ENCODE measurements at places on chromosomes 13 and 19.

- H3K27ac ChIP-seq, result no peak overlapping the region
- no peak for DNase-seq
- H3K36me3 ChIP-seq, result no peaks in the 10 kb centered on the region
- peaks cover 6% of the 10 kb centered on the region for H3K4me1 ChIP-seq
- no peak overlapping the region for H3K4me3 ChIP-seq
Measured at GRCh38 chr13:108525827-108526226, 103.6 kb upstream of the MYO16 start.

DNA sequence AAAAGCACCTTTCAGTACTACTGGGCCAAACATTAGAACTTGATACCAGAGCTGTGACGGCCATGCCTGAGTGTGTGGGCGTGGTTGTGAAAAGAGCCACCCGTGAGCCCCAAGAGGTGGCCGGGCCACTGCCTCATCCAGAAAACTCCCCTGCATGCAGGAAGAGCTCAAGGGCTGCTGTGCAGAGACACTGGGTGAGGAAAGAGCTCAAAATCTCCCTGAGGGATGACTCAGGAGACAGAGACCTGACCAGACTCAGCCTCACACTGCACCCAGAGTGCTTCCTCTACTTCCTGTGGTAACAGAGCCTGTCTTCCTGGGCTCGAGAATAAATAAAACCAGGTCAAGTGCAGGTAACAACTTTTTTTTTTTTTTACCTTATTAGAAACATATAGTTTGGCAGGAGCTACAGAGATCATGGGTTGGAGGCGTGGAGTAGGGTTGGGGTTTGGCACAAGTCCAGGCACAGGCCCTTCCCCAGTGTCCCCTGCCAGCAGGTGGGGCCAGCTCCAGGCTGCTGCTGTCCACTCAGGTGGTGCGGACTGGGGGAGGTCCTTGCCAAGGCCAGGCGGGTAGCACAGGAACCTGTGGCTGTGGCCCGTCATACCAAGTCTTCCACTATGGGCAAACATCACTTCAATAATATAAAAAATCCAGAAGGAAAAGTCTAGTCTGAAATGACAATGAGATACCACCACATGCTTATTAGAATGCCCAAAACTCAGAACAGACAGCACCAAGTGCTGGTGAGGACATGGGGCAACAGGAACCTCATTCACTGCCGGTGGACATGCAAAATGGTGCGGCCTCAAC is 25.5 kb downstream of the ELL start:
- DNase-seq, result no peak
- H3K27ac ChIP-seq, result no peak overlapping the region
- peaks cover 48% of the 10 kb centered on the region for H3K4me1 ChIP-seq
- H3K36me3 ChIP-seq, result no peaks in the 10 kb centered on the region

GRCh38 chr13:84399320-84400085 is 517.2 kb upstream of the SLITRK1 start:
- H3K27ac ChIP-seq, result no peak overlapping the region
- H3K4me3 ChIP-seq, result no peak overlapping the region

DNA sequence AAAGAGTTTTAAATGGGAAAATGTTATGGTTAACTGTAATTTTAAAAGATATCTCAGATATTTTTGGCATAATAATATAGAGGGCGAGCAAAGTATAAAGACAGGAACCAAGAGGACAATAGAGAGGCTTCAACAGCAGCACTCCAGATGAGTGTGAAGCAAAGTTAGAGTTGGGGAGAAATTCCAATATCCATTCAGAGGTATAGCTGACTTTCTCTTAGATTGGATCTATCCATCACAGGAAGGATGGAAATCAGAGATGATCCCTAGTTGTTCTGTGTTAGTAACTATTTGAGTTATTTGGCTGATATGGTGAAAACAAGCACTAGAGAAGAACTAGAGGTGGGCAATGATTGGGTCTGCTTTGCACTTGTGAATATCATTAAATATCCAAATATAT is 786.0 kb upstream of the KLHL1 start:
- no peaks in the 10 kb centered on the region for H3K4me1 ChIP-seq
- H3K36me3 ChIP-seq, result no peaks in the 10 kb centered on the region

DNA sequence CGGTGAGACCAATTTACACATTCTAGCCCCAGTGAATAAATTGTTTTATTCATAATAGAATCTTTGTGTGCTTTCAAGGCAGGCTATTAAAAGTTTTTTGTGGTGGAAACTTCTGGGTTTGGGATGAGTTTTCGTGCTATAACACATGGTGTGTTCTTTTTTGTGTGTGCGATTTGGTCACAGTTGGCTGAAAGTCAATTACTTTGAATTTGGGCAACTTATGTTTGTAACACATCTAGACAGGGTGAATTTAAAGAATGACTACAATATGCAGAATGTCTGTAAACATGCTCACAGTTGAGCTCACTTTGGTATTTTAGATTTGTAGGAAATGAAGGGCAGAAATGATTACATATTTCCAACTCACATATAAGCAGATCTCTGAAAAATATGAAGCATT is 307.1 kb downstream of the OXGR1 start:
- H3K36me3 ChIP-seq, result no peaks in the 10 kb centered on the region
- H3K27me3 ChIP-seq, result peaks cover 6% of the 10 kb centered on the region
- no peak for DNase-seq
- H3K4me1 ChIP-seq, result no peaks in the 10 kb centered on the region
- H3K4me3 ChIP-seq, result no peak overlapping the region

- DNase-seq, result peak; percentile 59
- H3K4me3 ChIP-seq, result no peak overlapping the region
- peaks cover 18% of the 10 kb centered on the region for H3K27me3 ChIP-seq
- H3K27ac ChIP-seq, result peak overlapping the region; percentile 5
- no peaks in the 10 kb centered on the region for H3K36me3 ChIP-seq
Measured at GRCh38 chr13:51895906-51896888, 34.4 kb downstream of the CCDC70 start.

DNA sequence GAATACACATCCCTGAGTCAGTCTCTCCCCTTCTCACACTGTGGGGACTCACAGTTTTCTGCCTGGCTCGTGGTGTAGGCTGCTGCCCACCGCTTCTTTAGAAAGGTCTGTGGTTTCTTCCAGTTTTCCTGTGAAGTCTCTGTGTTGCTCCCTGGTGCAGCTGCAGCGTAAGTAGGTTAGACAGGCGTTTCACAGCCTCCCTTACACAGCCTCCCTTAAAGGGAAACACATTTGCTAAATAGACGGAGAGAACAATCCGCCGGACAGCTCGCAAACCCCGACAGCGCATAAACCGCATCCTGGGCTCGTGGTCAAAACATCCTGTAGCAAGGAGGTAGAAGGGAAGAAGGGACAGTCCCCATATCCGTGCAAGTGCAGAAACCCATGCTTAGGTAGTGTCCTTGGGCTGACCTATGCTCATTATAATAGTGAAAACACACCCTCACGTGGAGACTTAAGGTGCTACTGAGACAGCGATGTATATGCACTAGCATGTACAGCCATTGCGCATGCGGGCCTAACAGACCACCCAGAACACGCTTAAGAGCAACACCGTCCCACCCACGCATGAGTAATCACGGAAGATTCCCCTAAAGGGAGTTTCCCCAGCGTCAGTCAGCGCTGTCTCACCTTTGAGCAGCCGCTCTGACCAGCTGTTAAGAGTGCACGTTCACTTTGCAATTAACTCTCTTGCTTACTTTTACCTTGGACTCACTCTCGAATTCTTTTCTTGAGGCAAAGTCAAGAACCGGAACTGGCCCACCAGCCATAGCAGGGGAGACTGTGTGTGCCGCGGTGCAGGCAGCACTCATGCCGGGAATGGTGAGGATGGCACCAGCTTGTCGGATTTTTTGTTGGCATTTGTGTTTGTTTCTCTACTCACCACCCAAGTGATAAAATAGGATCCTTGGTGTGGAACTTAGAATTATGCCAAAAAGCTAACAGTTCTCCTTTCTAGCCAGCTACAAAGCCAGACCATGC is 16.6 kb downstream of the SIGLEC8 start:
- peaks cover 19% of the 10 kb centered on the region for H3K27me3 ChIP-seq
- H3K4me3 ChIP-seq, result no peak overlapping the region
- H3K27ac ChIP-seq, result no peak overlapping the region
- DNase-seq, result no peak

GRCh38 chr19:33413868-33414666 is 40.6 kb downstream of the CEBPG start:
- no peaks in the 10 kb centered on the region for H3K27me3 ChIP-seq
- no peak overlapping the region for H3K27ac ChIP-seq

GRCh38 chr13:39803156-39803555 is 147.7 kb downstream of the COG6 start:
- H3K36me3 ChIP-seq, result peaks cover 5% of the 10 kb centered on the region
- DNase-seq, result no peak
- H3K4me3 ChIP-seq, result no peak overlapping the region
- H3K27me3 ChIP-seq, result peaks cover 2% of the 10 kb centered on the region
- no peaks in the 10 kb centered on the region for H3K4me1 ChIP-seq

All from nephron progenitor cell (in vitro differentiated cells).